ENCODE measurements at places on chromosomes 4 and X. TPM values are rescaled to one million over a fixed set of nuclear protein-coding genes. Genes with fewer than 3 reads are reported as not detected.

The TMPRSS11B gene
- 1,112 TPM for polyA plus RNA-seq

The ZNF182 gene
- polyA plus RNA-seq, result 2.1 TPM

The ETDA gene
- polyA plus RNA-seq, result not detected

The MAGEA2B gene
- not detected for polyA plus RNA-seq
